ENCODE measurements at places on chromosomes 7 and 10.

GRCh38 chr7:80916770-80917741, 1.8 kb downstream of the SEMA3C start:
- no peak for DNase-seq

DNA sequence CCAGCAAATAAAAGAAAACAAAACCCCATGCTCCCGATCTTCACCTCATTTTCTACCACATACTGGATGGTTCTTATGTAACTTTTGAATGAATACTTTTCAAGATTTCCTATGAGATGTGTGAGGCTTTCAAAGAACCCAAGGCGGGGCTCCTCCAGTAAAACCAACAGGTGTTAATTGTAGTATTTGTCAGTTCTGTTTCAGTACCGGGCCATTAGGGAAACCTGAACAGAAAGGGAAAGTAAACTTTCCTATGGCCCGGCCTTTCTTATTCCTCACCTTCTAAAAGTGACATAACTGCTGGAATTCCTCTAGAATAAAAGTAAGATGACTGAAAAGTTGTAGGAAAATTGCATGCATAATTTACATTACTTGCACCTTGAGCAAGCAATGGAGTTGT, 672.9 kb downstream of the MAGI2 start:
- DNase-seq, result no peak

DNA sequence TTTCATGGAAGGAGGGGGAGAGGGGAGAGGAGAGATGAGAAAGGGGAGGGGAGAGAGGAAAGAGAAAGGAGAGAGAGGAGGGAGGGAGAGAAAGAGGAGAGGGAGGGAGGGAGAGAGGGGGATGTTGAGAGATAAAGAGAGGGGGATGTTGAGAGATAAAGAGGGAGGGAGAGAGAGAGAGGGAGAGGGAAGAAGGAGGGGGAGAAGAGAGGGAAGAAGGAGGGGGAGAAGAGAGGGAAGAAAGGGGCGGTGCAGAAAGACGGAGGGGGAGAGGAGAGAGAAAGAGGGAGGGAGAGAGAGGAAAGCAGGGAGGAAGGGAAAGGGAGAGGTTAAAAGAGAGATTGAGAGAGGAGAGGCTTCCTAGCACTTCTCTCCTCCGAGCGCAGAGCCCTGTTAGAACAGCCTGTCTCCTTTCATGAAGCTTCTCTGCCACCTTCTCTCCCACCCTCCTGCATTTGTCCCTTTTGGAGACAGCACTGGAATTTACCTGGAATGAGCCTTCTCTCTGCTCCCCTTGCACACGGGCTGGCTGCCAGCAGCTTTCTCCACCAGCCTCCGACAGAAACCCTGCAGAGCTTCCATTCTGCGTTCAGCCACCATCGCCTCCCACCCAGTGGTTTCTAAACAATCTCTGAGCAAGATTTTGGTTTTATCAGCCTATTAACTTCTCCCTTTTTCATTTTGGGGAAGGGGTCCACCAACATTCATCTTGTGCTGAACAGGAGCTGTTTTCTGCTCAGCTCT, 74.0 kb upstream of the CARD11 start:
- DNase-seq, result no peak

DNA sequence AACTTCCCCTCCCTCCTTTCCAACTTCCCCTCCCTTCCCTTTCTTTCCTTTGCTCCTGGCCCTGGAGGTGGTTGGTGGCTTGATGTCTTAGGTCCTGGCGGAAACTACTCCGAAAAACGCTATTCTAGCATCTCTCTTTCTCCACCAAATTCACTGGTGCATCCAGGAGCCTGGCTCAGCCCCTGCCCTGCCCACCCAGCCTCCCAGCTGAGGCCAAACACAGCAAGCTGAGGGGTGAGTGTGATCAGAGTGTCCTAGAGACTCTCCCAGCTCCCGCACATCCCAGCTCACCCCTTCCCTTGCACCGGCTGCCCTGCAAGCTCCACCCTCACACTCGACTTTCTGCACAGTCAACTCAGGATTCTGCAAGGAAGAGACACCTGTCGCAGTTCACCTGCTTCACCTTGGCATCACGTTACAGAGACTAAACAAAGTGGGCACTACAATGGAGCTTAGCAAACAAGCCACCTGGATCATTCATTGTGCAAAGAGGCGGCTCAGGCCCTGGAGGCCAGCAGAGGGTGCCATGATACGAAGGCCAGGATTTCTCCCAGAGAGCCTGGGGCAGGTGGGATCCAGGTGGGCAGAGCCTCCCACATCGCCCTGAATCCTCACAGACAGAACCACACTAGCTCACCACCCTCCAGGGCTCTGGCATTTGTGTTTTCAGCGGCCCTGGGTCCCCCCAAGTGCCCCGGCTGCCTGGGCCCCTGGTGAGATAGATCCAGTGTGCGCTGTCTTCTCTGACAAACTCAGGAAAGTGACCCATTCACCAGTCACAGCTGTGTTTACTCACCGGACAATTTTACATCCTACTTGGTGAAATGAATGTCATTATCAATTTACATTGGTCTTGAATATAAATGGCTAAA, 169.6 kb downstream of the TCERG1L start:
- DNase-seq, result no peak

DNA sequence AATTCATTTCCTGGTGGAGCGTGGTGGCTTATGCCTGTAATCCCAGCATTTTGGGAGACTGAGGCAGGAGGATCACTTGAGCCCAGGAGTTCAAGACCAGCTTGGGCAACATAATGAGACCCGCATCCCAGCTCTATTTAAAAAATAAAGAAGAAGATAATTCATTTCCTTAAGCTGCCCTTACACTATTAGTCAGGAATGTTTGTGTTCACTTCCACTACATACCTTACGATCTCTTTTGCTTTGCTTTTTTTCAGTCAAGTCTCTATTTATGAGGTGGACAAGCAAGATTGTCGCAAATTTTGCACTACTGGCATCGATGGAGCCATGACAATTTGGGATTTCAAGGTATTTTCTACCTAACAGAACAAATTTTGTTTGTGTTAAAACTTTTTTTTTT, 11.2 kb upstream of the ARPC1B start:
- DNase-seq, result no peak

DNA sequence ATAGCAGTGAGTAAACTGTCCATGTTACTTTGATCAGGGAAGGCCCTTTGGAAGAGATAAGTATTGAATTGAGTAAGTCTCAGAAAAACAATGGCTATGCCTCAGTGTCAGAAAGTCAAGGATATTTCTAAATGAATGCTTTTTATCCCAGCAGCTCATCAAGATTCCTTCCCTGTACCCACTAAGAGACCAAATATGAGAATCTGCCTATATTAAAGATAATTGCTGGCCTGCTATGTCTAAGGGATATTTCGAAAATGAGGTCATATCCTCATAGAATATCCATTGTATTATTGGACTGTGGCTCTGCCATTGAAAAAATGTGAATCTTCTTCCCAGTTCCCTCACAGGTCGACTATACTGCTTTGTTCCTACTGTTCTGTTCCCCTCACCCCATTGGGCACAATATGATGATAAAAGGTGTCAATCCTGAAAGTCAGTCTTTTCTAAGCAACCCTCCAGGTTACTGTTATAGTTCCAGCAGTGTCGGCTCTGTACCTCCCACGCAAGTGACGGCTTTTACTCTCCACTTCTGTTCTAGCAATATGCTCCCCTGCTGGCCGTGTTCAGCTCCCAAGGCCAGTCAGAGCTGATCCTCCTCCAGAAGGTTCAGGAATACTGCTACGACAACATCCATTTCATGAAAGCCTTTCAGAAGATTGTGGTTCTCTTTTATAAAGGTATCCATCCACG, 51.7 kb downstream of the BZW2 start:
- no peak for DNase-seq

DNA sequence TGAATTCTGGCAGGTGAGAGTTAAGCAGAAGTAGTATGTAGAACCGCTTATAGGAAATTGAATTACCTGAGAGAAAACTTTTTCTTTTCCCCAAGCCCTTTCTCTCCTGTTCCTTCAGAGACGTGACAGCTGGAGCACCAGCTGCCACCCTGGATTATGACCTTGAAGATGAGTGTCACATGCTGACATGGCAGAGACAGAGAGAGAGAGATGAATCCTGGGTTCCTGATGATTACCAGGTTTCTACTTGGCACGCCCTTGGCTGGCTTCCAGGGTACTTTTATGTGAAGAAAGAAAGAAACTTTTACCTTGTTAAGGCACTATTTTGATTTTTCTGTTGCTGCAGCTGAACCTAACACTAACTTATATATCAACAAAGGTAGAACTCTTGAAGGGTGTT, 99.9 kb downstream of the GPR26 start:
- DNase-seq, result no peak

- DNase-seq, result no peak
These were observed 11.1 kb upstream of the INA start for GRCh38 chr10:103265717-103266329.

GRCh38 chr7:44377681-44378421, 52.5 kb upstream of the CAMK2B start:
- DNase-seq, result no peak

DNA sequence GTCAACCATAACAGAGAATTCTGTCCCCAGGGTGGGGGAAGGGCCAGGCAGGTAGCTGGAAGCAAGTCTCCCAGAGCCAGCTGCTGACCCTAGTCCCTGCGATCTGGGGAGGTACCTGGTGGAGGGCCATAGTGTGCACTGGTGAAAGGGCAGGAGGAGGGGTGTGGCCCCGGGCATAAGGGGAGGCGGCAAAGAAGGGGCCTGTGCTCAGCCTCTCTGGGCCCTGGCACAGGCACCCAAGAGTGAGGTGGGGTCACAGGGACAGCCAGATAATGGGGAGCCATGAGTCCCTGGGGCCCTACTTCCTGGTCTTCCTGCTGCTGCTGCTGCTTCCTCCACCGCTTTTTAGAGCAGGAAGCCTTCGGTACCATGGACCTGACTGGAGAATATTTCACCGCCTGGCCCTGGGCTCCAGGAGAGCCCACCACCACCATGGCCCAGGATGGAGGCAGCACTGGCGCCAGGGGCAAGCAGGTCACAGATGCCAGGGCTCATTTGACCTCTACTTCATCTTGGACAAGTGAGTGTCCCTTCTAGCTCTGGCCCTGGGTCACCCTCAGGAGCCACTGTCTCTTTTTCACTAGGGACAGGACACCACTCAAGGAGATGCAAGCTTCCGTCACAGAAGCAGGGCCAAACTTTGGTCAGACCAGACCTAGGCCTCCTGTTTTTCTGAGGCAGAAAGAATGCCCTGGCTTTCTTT, at the start of gene ANTXRL:
Gene ANTXRL, plus strand, starts transcription at position 7 of the 703 bp plus-strand sequence. Its CDS starts 266 bp downstream, at position 273.
- DNase-seq, result no peak

DNA sequence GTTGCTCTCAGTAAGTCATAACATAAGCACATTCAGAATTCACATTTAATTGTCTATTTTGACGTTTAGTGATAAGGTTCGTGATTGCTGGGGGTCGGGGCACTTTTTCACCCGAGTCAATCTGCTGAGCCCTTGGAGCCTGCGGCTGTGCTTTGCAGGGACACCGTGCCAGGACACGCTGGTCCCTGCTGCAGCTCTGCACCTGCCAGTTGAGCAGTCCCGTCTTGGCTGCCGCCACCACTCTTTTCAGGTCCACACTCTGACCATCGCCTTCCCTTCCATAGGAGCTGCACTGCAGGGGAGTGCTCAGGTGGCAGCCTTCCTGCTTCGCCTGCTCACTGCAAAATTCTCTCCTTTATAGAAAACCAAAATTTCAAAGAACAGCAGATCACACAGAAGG, 36.4 kb downstream of the CUL1 start:
- DNase-seq, result no peak

GRCh38 chr7:8761731-8762130, 328.3 kb downstream of the NXPH1 start:
- DNase-seq, result no peak

- DNase-seq, result no peak
These were observed 96.3 kb downstream of the ELMO1 start for GRCh38 chr7:37352251-37352880.

DNA sequence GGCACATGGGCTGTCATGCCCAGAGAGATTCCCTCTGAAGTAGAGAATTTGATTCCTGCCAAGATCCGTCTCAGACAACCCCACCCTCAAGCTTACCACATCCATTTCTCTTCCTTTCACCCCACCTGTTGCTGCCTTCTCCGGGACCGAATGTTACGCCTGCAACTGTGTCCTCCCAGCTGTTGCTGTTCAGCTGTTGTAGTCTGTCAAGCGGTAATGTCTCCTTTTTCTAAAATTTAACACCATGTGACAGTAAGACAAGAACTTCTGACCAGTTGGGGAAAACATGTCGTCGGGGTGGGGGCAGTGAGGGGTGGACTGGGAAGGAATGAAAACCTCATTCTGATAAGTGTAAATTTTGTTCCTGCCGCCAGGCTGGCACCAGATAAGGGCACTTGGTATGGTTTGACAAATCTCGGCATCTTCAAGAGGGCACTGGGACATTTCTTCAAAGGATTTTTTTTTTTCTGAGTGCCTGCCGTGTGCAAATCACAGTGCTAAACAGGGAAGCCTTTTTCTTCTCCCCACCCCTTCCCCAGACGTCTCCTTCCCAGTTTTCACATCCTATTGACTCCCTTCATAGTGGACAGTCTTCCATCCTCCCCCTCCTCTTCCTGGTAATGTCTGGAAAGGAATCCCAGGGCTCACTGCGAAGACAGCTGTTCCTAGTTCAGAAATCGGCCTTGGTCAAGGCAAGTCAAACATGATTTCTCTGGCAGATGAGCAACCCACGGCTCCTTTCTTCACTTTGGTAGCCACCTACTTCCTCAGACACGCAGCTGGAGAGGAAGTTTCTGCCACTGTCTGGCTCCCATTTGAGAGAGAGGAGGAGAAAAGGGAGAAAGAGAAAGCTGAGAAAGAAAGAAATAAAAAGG, 5.0 kb upstream of the CELF2 start:
- no peak for DNase-seq

- DNase-seq, result no peak
These were observed 496.9 kb upstream of the CELF2 start for GRCh38 chr10:10520491-10521385.

GRCh38 chr7:139953229-139953628, 109.5 kb downstream of the PARP12 start:
- no peak for DNase-seq

DNA sequence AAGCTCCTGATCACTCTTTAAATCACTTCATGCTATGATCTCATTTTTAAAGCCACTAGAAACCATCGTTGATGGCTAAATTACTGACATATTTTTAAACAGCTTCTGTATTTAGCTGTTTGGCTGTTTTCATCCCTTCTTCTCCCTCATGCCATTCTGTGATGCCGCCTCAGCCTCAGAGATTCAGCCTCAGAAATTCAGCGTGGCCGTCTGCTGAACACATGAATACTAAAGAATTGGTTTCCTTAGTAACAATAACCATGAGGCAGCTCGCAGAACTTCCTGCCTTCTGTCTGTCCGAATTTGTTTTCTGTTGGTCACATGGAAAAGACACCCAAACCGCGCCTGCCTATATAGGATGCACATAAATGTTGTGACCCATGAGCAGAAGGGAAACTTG, 31.0 kb upstream of the FZD1 start:
- no peak for DNase-seq

- no peak for DNase-seq
These were observed 106.9 kb upstream of the FAM3C start for GRCh38 chr7:121503039-121503438.

- DNase-seq, result no peak
These were observed 60.0 kb downstream of the CHN2 start for GRCh38 chr7:29254591-29254990.

GRCh38 chr7:25424113-25424512, 195.8 kb upstream of the NPVF start:
- no peak for DNase-seq
